ENCODE measurements at places on chromosomes 7 and 10.

DNA sequence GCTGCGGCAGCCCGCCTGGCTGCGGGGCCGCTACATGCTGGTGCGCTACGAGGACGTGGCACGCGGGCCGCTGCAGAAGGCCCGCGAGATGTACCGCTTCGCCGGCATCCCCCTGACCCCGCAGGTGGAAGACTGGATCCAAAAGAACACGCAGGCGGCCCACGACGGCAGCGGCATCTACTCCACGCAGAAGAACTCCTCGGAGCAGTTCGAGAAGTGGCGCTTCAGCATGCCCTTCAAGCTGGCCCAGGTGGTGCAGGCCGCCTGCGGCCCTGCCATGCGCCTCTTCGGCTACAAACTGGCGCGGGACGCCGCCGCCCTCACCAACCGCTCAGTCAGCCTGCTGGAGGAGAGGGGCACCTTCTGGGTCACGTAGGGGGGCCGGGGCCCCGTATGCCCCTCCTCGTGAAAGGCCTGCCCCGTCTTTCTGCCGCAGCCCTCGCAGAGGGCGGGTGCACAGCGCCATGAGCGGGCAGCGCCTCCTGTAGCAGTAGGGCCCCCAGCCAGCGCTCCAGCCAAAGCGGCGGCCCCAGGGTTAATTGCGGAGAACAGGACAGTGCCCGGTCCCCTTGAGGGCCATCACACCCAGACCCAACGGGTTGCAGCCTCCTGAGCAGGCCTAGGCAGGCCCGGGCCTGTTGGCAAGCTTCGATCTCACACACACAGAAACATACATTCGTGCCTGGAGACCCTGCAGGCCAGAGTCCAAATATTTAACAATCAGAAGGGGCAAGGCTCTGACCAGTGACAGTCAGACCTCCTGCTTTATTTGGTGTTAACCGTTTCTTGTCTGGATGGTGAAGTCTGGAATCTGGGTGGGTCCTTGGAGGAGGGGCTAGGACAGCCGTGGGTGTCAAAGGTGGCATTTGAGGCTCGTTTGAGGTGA lies 44.1 kb downstream of the CHST3 start:
- no peak for DNase-seq

- DNase-seq, result no peak
These were observed 18.0 kb downstream of the SH2B2 start for GRCh38 chr7:102304668-102305067.

DNA sequence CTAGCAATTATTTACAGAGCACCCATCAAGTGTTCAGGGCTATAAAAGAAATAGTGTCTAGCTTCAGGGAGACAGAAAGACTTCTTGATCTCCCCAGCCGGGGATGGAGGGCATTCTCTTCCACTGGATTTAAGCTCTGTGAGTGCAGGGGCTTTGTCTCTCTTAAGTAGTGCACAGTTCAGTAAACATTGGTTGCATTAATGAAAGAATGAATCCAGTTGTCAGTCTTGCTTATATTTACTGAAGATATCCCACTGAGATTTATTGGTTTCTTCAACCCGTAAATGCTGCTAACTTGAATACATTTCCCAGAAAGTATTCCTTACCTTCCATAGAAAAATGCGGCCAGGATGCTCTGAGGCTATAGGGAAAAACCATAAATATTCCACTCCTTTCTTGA lies 41.9 kb downstream of the AUTS2 start:
- DNase-seq, result no peak

- DNase-seq, result no peak
These were observed 156.5 kb downstream of the ITGA8 start for GRCh38 chr10:15563246-15563645.

- no peak for DNase-seq
These were observed 398.6 kb upstream of the AUTS2 start for GRCh38 chr7:69199661-69200060.

DNA sequence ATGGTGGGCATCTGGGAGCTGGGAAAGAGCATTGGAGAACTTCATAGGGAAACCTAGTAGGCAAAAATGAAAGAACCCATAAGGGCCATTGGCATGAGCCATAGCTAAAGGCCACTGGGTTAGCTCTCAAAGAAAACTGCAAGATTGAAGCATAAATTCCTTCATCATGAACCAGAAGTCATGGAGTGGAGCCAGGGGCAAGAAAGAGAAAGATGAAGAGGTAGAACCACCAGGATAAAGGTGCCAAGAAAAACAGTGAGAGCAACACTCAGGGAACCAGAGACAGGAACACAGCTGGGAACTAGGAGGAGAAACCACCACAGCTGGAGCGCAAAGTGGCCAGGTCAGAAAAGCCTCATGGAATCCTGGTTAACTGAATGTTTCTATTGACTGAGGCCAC lies 11.5 kb upstream of the SGMS1 start:
- DNase-seq, result no peak

DNA sequence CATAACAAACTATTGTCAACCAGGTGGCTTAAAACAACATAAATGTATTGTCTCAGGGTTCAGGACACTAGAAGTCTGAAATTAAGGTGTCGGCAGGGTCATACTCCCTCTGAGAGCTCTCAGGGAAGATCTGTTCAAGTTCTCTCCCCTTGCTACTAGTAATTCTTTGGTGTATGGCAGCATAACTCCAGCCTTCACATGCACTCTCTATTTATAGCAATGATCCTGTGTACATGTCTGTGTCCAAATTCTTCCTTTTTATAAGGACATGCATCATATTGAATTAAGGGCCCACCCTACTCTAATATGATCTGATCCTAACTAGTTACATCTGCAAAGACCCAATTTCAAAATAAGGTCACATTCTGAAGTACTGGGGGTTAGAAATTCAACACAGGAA lies 27.2 kb downstream of the CACNA2D1 start:
- DNase-seq, result no peak

DNA sequence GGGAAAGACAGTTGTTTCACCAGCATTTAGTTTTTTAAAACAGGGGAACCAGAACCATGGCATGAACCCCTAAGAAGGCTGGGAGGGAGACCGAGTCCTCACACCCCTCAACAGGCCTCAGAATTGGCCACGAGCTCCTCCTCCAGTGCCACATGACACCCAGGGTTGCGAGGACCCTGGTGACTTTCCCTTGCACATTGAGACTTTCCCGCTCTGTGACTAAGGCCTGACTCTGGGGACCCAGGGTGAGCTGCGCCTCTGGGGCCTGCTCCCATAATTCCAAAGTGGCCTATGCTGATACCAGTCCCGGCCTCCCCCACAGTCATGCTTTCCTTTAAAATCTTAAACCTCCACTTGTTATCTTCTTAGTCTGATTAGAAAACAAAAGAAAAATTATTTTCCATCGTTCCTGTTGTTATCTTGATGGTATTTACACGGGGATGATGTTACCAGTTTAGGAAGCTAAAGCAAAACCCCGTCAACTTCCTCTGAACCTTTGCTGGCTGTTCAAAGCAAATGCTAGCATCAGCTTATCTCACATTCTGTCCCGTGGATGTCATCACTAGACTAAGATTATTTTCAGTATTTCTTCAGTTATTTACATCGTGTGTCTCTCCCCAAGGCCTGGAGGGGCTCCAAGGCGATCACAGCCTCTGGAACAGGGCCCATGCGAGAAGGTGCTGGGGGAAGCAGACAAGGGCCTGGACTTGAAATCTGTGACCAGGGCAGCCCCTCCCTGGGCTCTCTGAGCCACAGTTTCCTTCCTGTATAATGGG lies 42.1 kb downstream of the FAM53B start:
- peak; percentile 44 for DNase-seq

GRCh38 chr7:12643001-12643643 lies 44.3 kb upstream of the ARL4A start:
- no peak for DNase-seq

- no peak for DNase-seq
These were observed 176.5 kb upstream of the CCZ1B start for GRCh38 chr7:7002418-7003062.

- DNase-seq, result no peak
These were observed 569.1 kb downstream of the DNAJB6 start for GRCh38 chr7:157905651-157906461.

GRCh38 chr10:21535494-21535965 lies 1.5 kb downstream of the MLLT10 start:
- DNase-seq, result no peak

DNA sequence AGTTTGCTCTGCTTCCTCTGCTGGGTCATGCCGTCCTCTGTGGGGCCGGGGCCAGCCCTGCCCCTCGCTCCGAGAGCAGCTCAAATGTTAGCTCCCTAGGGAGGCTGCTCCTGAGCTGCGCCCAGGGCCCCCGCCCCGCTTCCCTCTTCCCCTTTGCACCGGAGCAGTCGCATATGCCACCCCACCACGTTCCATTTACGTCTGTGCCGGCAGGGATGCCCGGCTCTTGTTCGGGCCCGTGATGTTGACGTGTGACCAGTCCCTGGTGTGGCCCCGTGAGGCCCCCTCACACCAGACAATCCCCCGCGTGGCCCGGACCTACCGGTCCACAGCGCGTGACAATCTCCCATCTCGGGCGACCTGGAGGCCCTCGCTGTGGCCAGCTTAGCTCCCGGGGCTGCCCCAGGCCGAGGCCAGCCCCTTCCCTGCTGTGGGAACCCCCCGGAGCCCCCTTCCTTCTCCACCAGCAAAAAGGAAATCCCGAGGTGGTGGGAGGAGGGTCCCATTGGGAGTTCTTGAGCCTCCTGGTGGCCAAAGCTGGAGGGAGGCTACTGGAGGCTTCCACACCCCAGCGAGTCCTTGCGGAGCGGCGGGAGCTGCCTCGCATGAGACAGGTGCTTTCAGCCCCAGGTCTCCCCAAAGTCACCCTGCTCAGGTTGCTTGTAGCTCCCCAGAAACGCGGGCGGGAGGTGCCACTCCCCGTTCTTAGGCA lies 15.2 kb downstream of the FAM20C start:
- DNase-seq, result no peak

DNA sequence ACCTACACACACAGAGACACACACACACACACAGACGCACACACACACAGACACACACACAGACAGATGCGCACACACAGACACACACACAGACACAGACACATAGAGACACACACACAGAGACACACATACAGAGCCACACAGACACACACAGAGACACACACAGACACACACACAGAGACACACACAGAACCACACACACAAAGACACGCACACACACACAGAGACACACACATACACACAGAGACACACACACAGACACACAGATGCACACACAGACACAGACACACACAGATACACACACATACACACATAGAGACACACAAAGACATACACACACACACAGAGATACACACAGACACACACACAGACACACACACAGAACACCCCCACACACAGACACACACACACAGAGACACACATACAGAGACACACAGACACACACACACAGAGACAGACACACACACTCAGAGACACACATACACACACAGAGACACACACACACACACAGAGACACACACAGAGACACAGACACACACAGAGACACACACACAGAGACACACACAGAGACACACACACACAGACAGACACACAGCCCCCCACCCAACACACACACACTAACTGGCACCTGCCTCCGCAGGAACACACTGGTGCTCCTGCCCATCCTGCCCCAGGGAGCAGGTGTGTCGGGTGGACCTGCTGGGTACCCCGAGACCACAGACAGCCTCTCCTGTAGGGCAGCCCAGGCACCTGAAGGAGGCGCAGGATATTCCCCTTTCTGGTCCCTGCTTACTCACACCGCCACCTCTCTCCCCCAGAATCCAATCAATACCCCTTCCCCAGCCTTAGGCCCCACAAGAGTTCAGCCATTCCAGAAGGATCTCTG lies 5.4 kb upstream of the FZD9 start:
- DNase-seq, result no peak

DNA sequence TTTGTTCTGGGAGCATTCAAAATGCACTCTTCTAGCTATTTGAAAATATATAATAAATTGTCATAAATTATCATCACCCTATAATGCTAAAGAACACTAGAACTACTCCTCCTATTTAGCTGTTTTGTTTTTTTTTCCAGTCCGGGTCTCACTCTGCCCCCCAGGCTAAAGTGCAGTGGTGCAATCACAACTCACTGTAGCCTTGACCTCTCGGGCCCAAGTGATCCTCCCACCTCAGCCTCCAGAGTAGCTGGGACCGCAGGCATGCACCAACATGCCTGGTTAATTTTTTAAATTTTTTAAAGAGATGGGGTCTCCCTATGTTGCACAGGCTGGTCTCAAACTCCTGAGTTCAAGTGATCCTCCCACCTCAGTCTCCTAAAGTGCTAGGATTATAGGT lies 41.1 kb upstream of the MTPAP start:
- DNase-seq, result no peak

GRCh38 chr10:82736305-82736704 lies 861.3 kb downstream of the NRG3 start:
- no peak for DNase-seq

DNA sequence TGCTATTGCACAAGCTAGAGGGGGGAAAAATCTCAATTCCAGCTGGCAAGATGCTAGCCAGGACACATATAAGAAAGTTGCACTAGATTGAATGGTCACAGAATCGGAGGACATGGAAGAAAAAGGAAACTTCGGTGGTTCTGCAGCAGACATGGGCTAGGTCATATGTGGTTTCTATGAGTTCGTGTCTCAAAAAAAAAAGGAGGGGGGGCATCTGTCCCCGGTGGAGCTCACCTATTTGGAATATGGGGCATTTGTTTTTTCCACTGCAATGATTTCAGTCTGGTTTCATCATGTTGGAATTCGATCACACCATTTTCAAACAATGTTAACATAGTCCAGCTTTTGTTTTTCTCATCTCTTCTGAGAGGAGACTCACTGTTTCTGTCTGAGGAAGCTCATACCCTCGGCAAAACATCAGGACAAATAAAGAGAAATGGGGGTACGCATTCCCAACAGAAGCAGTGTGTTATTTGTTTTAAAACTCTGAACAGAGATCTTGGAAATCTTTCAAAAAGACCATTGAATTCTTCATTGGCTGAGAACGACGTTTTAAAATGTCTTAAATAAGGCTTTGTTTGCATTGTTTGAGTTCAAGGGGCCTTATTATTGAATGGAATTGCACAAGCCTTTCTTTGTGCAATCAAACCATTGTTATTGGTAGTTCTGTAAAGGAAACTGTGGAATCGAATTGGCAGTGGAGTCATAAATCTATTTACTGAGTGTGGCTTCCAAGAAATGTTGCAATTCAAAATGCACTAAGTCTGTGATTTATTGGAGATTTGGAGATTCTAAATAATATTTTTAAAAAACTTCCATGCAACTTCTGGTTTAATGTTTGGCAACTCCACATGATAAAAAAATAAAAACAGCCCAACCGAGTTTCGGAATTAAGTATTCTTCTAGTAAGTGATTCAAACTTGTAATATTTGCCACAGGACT lies 173.2 kb downstream of the RTKN2 start:
- no peak for DNase-seq

- DNase-seq, result no peak
These were observed 395.6 kb downstream of the CALN1 start for GRCh38 chr7:72016574-72016973.

DNA sequence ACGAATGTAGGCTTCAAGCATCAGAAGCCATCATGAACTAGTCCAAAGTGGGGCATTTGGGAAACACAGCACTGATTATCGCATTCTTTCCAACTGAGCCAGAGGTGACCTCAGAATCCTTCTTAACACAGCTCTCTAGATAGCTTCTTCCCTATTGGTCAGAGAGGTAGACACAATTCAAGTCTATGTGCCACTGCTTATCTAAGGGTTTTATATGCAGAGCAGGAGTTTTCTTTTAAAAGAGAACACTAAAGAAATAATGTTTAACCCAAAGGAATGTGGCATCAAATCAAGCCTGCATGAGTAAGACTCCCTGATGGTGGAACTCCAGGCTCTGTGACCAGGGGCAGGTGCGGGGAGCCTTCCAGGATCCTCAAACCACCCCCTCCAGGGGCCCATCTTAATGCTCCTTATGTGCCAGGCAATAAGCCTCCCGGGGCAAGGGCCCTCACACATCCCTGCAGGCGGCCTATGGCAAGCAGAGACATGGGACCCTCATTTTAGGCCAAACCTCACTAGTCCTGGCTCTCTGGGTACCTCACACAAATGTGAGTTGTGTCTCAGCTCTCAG lies 13.8 kb downstream of the HSPA12A start:
- DNase-seq, result no peak

All from transverse colon (tissue), 4 donors.